ENCODE measurements at places on chromosomes 5 and 9.

GRCh38 chr5:159566832-159567231 lies 236.5 kb upstream of the IL12B start:
- no peak for DNase-seq

- no peak for DNase-seq
These were observed 1.0 kb upstream of the BARX1 start for GRCh38 chr9:93955981-93956784.

DNA sequence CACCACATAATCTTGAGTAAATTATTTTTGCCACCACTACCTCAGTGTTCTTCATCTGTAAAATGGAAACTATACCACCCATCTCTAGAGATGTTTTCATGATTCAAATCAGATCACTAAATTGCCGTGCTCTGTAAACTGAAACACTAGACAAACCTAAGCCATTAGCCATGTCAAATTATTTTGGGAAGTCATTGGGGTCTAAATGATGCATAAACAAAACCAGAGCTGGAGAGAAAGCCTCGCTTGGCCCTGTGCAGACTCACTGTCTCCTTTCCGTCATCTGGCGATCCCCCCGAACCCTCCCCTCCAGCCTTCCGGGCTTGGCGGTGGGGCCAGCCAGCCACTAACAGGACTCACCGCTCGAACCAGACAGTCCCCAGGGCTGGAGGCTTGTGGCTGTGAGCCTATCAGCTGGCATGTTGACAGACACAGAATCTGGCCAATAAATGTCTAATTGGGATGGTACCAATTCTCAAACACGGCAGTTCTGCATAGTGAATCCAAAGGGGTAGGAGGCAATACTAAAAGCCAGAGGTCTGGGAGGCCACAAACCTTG lies 256.5 kb downstream of the SEC61B start:
- no peak for DNase-seq

DNA sequence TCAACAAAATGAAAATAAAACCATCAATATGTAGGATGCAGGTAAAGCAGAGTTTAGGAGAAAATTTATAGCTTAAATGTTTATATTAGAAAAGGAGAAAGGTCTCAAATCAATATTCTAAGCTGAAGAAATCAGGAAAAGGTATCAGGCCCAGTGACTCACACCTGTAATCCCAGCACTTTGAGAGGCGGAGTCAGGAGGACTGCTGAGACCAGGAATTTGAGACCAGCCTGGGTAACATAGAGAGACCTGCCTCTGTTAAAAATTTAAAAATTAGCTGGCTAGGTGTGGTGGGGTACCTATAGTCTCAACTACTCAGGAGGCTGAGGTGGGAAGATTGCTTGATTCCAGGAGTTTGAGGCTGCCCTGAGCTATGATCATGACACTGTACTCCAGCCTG lies 32.2 kb downstream of the CCDC69 start:
- no peak for DNase-seq

- DNase-seq, result peak; percentile 55
These were observed 381 bp downstream of the MED22 start for GRCh38 chr9:133347515-133347984.

DNA sequence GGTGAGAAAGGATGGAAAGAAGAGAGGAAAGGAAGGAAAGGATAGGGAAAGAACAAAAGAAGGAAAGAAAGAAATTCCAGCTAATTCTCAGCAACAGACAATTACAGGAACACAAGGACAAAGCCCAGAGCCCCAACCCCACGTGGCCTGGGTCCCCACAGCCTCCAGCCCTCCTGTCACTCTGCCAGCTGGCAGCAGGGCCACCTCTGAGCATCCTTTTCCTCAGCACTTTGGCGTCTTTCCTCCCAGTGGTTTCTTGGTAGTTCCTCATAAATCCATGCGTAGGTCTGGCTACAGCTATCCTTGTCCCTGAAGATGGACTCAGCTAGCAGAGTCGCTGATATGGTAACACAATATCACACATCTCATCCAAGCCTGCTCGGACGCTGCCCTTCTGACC lies 28.3 kb downstream of the ADAMTS2 start:
- DNase-seq, result no peak

GRCh38 chr5:144567421-144567780 lies 396.7 kb downstream of the KCTD16 start:
- no peak for DNase-seq

DNA sequence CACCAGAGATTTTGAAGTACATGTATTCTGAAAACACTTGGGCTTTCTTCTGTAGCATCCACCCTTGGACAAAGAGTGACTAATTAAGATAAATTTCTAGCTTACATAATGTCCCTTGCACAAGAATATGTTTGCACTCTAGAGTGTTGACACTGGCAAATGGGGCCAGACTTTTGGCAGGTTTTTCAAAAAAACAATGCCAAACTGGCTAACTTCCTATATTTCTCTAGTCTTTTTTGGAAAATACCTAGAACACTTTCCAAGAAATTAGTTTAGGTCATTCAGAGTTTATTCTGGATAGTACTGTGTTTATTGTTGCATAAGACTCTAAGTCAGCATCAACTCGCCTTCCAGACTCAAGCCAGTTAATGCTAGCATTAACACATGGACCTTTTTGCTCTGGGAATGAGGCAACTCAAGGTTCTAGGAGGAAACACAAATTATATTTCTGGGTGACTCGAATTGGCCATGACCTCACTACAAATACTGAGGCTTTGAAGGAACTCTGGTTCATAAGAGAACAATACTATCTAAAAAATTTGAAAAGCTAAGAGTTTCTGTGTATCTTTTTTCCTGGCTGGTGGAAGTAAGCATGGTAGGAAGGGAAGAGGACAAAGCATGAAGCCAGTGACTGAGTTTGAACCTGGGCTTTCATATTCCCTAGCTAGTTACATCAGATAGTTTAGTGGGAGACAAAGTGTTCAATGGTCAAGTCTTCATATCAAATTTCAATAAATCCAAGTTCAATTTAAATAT lies 101.6 kb downstream of the NREP start:
- no peak for DNase-seq

GRCh38 chr9:37036371-37036775 lies 2.3 kb upstream of the PAX5 start:
- DNase-seq, result peak; percentile 58

DNA sequence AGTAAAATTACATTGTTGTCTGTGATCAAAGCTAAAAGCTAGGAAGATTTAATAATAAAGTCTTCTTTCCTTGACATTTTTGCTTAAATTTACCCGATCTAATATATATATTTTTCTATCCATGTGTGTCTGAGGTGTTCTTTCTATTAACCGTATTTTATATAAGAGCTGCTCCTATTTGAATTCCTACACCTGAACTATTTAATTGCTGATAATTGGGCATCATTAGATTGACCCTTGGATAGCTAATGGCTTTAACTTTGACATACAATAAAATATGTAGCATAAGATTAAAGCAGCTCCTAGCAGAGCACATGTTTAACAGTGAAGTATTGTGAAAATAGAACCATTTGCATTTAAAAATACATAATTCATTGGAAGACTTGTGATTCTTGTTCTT lies 792.7 kb downstream of the MAT2B start:
- DNase-seq, result no peak

- no peak for DNase-seq
These were observed 36.9 kb upstream of the TMEM250 start for GRCh38 chr9:136155576-136155975.

GRCh38 chr5:179326122-179326927 lies 18.9 kb downstream of the ADAMTS2 start:
- DNase-seq, result no peak

DNA sequence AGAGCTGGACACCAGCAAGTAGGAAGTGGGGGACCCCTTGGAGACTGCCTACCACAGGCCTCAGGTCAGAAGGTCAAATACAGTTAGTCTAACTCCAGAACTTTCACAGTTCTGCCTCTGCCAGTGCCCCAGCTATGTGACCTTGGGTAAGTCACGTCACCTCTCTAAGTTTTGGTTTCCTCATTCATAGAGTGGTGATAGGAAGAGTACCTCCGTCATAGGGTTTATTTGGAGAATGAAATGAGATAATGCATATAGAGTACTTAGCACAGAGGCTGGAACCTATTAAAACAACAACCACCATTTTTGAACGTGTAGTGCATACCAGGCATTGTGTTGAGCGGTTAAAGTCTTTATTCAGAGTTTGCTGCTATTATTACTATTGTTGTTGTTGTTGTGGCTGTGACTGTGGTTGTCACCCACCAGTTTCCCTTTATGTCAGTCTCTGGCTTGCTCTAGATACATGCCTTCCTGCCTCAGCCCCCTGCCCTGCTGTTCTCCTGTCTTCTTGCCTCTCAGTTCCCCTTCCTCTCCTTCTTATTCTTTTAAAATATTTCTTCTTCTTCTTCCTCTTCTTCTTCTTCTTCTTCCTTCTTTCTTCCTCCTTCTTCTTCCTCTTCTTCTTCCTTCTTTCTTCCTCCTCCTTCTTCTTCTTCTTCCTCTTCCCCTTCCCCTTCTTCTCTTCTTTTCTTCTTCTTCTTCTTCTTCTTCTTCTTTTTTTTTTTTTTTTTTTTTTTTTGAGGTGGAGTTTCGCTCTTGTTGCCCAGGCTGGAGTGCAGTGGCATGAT lies 67.8 kb downstream of the RALGPS1 start:
- no peak for DNase-seq

Measured in Daoy (cell line).